Suppressor macrophage treated with lipopolysaccharide for 4 hours (primary cell): ENCODE measurements at places on chromosomes 2 and 18.

GRCh38 chr18:57584444-57584843 is 2.1 kb downstream of the FECH start:
- DNase-seq: no peak

DNA sequence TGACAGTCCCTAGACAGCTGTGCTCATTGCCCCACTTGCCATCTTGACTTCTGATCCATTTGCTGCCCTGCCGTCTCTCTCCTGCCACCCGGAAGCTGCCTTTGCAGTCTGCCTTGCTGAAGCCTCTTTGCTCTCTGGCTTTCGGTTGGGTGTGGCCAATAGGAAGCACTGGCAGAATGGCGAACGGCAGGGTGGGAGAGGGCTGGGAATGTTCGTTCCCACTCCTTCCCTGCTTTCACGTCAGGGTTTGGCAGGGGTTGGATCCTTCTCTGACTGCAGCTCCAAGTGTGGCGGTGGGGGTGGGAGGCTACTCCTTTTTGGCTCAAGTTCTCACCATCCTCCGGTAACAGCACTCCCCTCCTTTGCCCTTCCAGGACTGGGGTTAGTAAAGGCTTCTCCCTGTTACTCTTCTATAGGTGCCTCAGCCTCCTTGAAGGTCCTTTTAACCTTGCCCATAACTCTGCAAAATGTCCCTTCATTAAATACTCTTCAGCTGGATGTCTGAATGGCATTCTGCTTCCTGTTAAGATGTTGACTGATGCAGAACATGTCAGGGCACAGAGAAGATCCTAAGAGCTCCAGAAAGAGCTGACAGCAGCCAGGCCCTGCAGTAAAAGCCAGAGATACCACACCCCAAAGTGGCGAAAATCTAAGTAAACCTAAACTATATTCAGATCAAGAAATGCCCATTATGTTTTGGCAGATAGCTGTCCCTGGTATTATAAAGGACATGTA is 299.7 kb downstream of the CDCA7 start:
- DNase-seq: no peak

DNA sequence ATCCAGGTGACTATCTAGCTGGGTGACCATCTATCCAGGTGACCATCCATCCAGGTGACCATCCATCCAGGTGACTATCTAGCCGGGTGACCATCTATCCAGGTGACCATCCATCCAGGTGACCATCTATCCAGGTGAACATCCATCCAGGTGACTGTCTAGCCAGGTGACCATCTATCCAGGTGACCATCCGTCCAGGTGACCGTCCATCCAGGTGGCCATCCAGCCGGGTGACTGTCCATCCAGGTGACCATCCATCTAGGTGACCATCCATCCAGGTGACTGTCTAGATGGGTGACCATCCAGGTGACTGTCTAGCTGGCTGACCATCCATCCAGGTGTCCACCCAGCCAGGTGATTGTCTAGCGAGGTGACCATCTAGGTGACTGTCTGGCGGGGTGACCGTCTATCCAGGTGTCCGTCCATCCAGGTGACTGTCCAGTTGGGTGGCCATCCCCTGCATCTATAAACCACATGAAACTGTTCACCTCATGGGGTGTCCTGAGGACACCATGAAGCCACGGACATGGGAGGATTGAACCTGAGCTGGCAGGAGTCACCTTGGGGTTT is 305.3 kb downstream of the NDUFA10 start:
- no peak for DNase-seq

DNA sequence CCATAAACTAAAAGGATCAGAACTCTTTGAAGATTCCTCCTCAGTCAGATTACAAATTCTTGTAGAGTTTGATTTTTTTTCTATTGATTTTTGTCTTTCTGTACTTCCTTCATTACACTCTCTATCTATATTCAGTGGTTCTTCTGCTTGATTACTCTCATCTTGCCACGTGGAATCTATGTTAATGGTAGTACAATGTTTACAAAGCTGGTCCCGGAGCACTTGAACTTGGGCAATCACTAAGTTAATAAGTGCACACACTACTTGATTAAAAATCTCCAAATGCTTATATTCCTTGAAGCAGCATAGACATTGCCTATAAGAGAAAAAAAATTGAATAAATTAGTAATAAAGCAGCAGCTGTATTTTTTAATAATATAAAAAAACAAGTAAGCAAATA is 65.1 kb downstream of the USP34 start:
- DNase-seq: no peak

GRCh38 chr18:72993250-72993649 is 125.5 kb upstream of the NETO1 start:
- DNase-seq: no peak

- DNase-seq: no peak
Observed at GRCh38 chr2:186699742-186700141, 5.9 kb downstream of the FAM171B start.

- DNase-seq: no peak
Observed at GRCh38 chr2:71891155-71891554, 256.5 kb downstream of the CYP26B1 start.
